ENCODE measurements at places on chromosomes 7 and 10. TPM values are rescaled to one million over a fixed set of nuclear protein-coding genes. Genes with fewer than 3 reads are reported as not detected.

GRCh38 chr7:113652501-113652900, 266.3 kb downstream of the PPP1R3A start:
- no peak for DNase-seq

DNA sequence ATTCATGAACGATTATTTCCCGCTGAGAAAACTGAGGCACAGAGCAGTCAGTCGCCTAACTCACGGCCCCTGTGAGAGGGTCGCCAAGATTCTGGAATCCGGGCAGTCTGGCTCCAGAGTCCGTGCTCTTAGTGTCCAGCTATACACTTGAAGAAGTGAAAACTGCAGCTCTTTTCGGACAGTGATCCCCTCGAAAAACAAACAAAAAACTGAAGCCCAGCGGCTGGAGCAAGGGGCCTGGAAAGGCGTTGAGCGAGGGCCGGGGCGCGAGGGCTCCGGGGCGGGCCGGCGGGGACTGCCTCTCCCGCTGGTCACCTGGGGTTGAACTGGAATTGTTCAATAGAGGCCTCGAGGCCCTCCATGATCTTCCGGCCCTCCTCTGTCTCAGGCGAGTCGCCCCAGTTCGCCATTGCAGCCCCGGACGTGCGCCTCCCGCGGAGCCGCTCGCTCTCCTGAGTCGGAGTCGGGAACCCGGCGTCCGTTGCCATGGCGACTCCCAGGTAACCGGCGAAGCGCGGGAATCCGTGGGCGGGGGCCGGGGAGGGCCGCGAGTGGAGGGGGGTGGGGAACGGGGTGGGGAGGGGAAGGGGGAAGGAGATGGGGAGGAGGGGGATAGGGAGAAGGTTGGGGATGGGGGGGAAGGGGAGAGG, 881 bp downstream of the C10orf67 start:
- no peak for DNase-seq

- DNase-seq = no peak
Observed at GRCh38 chr10:129958629-129959543, 5.2 kb downstream of the EBF3 start.

The GNAI1 gene
- total RNA-seq = 8.7 TPM

DNA sequence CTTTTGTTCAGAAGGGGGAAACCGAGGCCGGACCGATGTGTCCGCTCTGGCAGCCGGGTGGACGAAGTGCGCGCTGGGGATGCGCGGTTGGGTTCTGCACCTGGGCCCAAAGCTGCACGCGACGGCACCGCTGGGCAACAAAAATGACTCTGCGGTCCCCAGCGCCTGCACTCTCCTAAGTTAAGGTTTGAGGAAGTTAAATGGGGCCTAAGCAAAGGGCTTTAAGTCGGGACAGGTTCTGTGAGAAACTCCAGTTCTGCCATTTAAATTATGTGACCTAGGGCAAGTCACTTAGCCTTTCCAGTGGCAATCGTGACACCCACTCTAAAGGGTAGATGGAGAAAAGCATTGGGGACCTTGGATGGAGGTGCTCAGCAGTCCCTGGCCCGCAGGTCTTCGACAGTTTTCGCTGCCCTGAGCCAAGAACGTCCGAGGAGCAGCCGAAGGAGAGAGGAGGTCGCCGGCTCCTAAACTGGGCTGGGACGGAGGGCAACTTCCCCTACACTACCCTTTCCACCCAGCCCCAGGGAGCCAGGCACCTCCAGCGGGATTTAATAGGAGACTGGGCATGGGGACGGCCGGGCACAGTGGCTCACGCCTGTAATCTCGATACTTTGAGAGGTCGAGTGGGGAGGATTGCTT, 534 bp upstream of the ACBD5 start:
- DNase-seq = no peak
